ENCODE measurements at places on chromosomes 7 and 10.

DNA sequence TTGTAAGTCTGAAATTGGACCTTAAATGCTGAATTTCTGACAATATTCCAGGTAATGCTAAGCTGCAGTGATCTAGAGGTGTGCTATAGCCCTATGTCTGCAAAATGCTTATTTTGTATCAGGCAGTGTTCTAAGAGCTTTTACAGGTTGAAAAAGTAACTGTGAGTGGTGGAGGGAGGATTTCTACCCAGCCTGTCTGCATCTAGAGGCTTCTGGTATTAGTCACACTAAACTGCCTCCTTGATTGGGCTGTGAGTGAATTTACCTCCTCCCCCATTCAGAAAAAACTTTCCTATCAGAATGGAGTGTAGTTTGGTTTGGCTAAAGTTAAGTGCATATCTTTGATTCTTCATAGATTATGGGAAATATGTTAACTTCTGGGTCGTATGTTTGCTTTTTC lies 56.8 kb downstream of the BBS9 start:
- DNase-seq = peak; percentile 45

DNA sequence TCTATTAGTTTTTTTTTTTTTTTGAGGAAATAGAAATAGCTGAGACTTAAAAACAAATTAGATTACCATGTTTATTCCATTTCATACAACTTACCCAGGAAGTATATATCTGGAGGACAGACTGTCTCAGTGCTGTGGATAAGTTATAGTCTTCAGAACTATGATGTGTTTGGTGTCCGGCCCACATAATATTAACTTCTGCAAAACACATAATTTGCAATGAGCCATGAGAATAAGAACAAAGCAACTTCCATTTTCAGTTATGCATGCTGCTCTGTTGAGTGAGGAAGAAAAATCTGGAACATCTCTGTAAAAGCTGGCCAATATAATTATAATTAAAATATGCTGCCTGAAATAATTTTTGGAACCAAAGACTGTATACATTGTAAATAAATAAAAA lies 130.9 kb downstream of the AGMO start:
- no peak for DNase-seq

DNA sequence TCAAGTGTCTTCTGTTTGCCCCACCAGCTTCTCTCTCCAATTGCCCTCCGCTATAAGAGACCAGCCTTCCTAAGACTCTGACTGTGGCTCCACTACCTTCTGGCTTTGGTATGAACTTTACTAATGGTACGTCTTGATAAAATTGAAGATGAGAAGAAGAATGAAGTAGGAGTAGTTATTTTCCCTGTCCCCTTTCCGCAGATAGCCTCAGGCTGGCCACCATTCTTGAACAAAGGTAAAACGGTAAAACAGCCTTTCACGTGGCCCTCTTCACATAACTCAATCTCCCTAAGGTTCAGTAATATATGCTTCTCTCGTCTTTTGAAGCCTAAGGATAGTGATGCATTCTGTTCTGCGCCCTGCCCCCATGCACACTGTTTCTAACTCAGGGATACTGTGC lies 9.9 kb upstream of the ITGB8 start:
- DNase-seq = no peak

DNA sequence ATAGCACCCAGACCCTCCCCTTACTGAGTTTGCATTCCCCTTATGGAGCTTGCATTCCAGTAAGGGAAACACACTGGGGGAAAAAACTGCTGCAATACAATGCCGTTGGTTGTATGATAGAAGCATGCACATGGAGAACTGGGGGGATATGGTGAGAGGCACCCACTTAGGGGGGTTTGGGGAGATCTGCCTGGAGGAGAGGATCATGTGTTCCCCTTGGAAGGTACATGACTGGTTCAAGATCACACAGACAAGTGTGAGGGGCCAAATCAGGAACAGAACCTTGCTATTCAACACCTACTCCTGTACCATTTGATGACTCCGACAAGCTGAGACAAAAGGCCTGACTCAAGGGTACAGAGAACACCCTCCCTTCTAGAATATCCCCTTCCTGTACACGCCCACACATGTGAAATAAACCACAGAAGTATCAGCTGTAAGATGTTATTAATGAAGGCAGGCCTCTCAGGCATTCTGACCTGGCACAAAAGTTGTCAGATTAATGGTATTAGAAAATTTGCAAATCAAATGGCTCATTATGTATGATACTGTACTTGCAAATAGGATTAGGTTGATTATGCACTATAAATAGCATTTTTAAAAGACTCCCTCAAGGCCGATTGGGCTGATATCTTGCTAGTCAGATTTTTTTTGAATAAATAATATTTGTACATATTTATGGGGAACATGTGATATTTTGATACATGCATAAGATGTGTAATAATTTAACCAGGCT lies 122.2 kb downstream of the NPY start:
- DNase-seq = no peak

DNA sequence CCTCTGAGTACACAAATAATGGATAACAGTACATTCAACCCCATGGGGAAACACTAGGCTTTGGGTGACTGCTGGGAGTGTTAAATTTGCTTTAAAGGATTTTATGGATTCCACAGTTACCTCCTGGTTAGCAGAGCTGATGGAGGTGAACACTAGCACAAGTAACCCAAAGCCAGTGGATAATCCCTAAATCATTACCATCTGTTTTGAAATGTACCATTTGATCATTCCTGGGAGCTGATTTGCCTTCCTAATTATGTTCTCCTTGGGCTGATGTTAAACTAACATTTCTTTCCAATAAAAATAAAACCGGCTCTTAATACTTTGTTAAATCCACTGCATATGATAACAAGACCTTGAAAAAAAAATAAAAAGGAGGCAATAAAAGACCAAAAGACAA lies 493.9 kb downstream of the PLXNA4 start:
- DNase-seq = no peak

GRCh38 chr10:78785066-78785465 lies 283.7 kb upstream of the ZMIZ1 start:
- no peak for DNase-seq

- DNase-seq = peak; percentile 65
Observed at GRCh38 chr10:15585303-15585715, 134.4 kb downstream of the ITGA8 start.

- DNase-seq = no peak
Observed at GRCh38 chr10:126278851-126279250, 109.4 kb downstream of the ADAM12 start.

- peak; percentile 68 for DNase-seq
Observed at GRCh38 chr10:50788951-50789945, 49.5 kb downstream of the ASAH2B start.

DNA sequence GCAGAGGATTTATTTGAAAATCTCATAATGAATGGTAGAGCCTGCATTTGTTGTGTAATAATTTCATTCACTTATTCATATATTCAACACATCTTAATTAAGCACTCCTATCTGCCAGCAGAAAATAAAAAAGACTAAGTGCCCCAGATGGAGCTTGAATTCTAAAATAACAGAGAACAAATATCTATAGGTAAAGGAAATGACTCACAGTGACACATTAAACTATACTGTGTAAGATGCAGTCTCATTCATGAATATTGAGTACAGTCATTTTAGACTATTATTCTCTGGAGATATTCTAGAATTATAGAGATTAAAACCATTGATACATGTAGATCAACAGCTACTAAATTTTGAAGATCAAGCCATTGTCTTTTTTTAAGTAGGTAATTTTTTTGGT lies 72.1 kb downstream of the PTPRZ1 start:
- DNase-seq = no peak

DNA sequence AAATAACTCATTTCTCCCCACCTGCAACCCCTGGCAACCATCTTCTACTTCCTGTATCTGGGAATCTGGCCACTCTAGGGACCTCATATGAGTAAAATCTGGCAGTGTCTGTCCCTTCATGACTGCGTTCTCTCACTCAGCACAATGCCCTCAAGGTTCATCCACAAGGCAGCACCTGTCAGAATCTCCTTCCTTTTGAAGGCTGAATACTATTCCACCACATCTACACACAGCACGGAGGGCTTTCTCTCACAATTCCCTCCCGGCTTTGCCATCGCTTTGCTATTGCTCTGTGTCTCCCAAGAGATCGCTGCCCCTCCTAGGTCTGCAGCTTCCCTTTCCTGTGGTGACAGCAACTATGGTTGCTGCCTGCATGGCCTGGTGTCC lies 174.7 kb upstream of the RHEB start:
- no peak for DNase-seq

- no peak for DNase-seq
Observed at GRCh38 chr10:20672741-20673140, 224.4 kb downstream of the NEBL start.

DNA sequence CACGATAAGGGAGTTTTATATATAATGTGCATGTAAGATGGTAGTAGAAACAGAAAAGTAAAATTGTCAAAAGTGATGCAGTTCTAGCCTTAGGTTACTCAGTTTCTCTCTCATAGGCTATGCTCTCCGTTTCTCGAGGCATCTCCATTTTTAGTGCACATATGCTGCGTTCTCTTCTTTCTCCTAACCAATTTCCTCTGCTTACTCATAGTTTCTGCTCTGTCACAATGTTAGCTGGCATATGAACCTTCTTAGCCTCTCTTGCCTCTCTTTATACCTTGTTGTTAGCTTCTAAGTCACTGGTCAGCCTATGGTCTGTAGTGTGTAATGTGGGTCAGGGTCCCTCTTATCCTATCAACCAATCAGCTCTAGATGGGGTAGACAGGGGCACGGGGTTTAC lies 280.6 kb upstream of the ETV1 start:
- no peak for DNase-seq

GRCh38 chr10:132336919-132337407 lies 5.0 kb downstream of the LRRC27 start:
- DNase-seq = no peak

- no peak for DNase-seq
Observed at GRCh38 chr7:11168650-11169170, 195.0 kb downstream of the PHF14 start.

DNA sequence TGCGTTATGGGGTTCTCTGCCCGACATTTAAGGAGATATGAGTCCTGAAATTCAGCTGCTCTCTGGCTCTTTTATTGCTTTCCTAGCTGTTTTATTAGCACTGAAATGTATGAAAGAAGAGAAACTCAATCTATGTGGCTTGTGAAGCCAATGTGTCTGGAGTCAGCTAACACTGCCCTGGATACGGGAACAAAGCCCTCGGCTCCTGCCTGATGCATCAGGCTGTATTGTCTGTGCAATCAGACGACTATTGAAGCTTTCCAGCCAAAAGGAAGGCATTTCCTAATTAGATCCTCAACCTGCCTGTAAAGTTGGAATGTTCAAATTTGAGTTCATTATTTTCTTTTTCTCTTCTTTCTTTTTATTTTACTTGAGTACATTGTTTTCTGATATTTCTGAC lies 22.0 kb upstream of the TM9SF3 start:
- no peak for DNase-seq

DNA sequence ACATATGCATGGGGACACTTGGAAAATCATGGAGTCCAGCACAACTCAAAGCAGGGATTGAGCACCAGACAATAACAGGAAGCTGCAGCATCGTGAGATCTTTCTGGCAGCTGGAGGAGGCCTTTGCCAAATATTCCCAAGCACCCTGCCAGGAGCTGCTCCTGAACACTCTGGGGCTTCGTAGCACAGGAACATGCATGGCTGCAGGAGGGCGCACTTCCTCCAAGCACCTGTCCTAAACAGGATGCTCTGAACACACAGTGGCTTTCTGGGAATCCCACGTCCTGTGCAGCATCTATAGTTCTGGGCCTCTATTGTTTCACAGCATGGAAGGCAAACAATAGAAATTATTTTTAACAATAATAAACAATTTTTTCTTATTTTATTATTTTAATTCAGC lies 4.1 kb downstream of the ABLIM1 start:
- no peak for DNase-seq

GRCh38 chr7:16071246-16071857 lies 350.0 kb downstream of the CRPPA start:
- peak; percentile 69 for DNase-seq

DNA sequence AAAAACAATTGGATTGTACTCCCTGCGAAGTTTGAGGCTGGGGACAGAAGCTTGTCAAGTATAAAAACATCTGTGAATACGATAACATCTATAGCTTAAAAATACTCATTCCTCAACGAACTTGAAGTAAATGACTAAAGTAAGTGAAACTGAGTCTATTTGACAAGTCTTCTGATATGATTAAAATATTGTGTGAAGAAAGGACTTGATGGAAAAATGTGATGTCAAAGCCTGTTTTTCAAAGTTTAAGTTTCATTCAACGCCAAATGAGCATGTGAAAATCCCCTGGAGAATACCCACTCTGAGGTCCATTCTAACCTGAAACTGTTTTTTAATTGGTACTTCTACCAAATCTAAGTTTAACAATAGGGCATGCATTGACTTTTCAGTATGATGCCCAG lies 122.3 kb upstream of the MDFIC start:
- no peak for DNase-seq

- DNase-seq = no peak
Observed at GRCh38 chr7:46565253-46566096, 644.4 kb upstream of the IGFBP3 start.

GRCh38 chr10:95487994-95488393 lies 73.2 kb downstream of the SORBS1 start:
- no peak for DNase-seq

GRCh38 chr10:122490268-122490667 lies 28.9 kb downstream of the HTRA1 start:
- peak; percentile 72 for DNase-seq

DNA sequence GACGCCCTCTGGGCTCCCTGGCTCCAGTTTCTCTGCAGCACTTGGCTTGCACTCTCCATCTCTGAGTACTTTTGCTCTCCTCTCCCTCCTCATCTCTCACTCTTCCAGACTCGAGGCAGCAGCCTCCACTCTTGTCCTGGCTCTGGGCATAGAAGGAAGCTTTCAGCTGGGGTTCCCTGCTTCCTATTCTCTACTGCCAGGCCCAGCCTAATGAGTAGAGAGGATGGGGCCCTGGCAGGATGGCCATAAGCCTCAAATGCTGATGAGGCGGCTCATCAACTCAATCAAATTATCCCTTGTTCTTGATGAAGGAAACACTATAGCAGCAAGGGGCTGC lies 55.8 kb downstream of the NEURL1 start:
- no peak for DNase-seq

- DNase-seq = no peak
Observed at GRCh38 chr7:36806891-36807290, 82.6 kb upstream of the AOAH start.

DNA sequence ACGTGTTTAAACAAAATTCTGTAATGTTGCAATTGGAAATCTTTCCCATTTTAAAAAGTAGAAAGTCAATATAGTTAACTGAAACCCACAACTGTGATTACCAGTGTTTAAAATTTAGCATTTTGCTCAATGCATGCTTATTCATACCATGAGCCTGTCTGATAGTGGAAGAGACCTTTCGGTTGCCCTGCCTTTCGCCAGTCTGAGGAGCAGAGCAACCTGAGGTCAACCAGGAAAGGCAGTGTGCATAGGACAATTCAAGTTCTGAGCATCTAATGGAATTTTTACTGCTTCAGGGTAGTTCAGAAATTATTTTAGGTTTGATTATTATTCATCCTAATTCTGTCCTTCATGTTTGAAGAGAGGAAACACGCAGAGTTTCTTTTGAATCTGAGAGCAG lies 100.8 kb downstream of the CUBN start:
- no peak for DNase-seq
